ENCODE measurements at places on chromosomes 1 and 21.

DNA sequence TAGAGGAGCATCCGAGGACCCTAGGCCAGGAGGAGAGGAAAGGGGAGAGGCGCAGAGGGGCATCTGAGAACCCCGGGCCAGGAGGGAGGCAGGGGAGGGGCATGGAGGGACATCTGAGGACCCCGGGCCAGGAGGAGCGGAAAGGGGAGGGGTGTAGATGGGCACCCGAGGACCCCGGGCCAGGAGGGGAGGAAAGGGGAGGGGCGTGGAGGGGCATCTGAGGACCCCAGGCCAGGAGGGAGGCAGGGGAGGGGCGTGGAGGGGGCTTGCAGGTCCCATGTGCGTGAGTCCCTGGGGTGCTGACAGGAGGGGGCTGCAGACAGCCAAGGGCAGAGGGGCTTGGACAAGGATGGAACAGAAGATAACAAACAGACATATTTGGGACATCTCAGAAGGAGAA lies 190.0 kb upstream of the ARHGEF16 start:
- DNase-seq, result no peak

GRCh38 chr1:209513226-209513625 lies 70.3 kb upstream of the CAMK1G start:
- no peak for DNase-seq

GRCh38 chr1:66182551-66183178 lies 351.3 kb upstream of the SGIP1 start:
- no peak for DNase-seq

DNA sequence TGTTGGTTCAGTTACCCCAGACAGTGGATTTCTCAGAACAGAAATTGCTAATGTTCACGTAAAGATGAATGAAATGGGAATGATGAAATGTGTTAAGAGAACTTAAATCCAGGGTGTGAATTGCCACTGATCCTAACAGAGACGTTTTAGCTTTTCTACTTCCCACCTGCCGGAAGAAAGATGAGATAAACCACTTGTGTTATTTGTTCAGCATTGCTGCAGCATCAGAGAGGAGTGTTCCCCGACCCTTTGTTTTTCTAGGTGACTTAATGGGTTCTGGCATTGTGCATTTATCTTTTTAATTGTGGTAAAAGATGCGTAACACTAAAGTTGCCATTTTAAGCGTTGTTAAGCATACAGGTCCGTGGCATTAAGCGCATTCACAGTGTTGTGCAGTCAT lies 122.3 kb downstream of the GALNT2 start:
- DNase-seq, result no peak

- no peak for DNase-seq
These were observed 25.7 kb downstream of the AKNAD1 start for GRCh38 chr1:108831225-108831624.

- DNase-seq, result no peak
These were observed 80.8 kb downstream of the STUM start for GRCh38 chr1:226629210-226629895.

DNA sequence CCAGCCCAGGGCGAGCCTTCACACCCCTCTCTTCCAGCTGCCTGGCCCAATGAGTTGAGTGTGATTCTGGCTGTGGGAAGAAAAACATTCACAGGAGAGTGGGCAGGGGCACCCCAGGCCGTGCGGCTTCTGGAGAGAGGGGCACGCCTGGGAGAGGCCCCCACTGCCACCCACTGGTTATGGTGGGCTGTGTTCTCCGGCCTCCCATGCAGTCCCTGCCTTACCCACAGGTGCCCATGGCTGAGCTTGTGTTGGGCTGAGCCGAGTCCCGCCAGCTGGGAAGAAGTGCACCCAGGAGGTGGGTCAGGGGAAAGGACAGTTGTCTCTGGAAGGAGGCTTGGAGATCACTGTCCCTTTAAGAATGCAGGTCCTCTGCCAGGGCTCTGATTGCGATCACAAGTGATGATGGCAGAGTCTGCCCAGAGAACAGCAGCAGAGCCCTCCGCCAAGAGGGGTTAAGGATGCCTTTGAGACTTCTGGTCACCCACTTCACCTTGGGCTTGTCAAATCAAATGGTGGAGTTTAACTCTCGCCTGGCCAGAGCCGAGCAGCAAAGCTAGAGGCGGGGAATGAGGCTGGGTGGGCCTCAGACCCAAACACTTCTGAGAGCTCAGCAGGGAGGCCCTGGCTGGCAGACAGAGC lies 124.7 kb upstream of the ARHGEF16 start:
- no peak for DNase-seq

GRCh38 chr1:27413004-27413403 lies 20.6 kb downstream of the GPR3 start:
- no peak for DNase-seq

DNA sequence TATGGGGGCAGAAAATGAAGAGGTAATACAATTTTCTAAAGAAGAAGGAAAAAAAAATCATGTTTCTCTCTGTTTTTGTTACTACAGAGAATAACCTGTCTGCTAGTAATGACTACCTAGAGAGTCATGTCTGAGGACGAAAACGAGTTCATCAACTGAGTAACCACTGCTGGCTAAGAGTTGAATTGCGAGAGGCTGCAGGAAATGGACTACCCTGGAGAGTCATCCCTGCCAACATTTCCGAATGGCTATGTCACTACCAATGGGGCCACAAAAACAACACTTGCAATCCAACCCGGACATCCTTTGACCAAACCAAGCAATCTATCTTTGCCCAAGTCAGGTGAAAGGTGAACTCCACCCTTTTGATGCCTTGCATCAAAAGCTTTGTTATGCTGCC lies 120.6 kb downstream of the FCRL5 start:
- DNase-seq, result no peak

- no peak for DNase-seq
These were observed 97.7 kb upstream of the SLC25A33 start for GRCh38 chr1:9441451-9442133.

DNA sequence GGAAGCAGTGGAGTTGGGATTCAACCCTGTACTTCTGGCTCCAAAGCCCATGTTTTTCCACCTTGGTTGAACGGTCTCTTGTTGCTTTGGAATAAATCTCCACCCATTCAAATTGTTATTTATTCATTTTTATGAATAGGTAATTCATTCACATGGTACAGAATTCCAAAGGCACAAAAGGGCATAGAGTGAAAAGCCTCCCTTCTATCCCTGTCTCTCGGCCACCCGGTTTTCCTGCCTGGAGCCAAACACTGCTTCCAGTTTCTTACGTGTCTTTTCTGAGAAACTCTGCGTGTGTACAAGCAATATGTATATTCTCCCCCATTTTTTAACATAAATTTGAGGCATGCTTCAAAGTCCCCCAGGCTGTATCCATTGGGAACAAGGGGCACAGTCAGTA lies 3.9 kb downstream of the EXTL1 start:
- no peak for DNase-seq

GRCh38 chr1:155051777-155052398 lies 772 bp downstream of the ADAM15 start:
- no peak for DNase-seq

DNA sequence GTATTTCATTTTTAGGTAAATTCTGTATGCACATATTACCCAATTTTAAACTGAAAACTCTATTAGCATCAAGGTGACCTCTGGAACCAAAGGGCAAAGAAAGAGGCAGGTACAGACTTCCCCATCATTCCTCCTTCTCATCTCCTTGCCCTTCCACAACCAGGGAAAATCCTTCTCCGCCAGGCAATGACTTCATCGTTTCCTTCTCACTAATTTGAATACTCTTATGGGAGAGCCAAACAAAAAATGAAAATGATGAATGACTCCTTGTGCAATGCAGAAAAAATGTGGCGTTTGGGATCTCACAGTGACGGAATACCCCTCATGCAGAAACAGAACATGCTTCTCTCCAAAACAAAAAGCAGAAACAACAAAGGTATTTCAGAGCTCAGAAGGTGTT lies 83.7 kb downstream of the HLCS start:
- DNase-seq, result no peak

GRCh38 chr1:181413195-181413815 lies 70.0 kb upstream of the CACNA1E start:
- DNase-seq, result peak; percentile 85

- DNase-seq, result peak; percentile 96
These were observed 5.7 kb downstream of the KRTCAP2 start for GRCh38 chr1:155167166-155168104.

GRCh38 chr1:110765640-110766335 lies 91.0 kb upstream of the KCNA3 start:
- no peak for DNase-seq

- DNase-seq, result no peak
These were observed 27.6 kb downstream of the CLDN14 start for GRCh38 chr21:36452281-36452825.

DNA sequence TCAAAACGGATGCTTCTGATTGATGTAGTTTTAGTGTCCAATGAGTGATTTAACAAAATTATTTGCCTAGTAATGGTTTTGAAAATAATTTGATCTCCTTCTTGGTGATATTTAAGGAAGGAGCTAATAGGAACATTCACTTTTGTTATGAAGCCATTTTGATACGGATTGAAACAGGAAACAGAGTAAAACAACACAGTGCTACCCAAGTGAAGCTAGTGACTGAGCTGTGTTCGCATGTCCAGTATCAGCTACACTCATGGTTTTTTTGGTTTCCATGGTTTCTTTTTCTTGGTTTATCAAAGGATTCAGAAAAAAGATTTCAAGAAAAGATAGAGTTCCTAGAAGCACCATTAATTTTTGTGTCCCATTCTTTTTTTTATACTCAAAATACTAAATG lies 40.1 kb upstream of the PLEKHO1 start:
- DNase-seq, result no peak

DNA sequence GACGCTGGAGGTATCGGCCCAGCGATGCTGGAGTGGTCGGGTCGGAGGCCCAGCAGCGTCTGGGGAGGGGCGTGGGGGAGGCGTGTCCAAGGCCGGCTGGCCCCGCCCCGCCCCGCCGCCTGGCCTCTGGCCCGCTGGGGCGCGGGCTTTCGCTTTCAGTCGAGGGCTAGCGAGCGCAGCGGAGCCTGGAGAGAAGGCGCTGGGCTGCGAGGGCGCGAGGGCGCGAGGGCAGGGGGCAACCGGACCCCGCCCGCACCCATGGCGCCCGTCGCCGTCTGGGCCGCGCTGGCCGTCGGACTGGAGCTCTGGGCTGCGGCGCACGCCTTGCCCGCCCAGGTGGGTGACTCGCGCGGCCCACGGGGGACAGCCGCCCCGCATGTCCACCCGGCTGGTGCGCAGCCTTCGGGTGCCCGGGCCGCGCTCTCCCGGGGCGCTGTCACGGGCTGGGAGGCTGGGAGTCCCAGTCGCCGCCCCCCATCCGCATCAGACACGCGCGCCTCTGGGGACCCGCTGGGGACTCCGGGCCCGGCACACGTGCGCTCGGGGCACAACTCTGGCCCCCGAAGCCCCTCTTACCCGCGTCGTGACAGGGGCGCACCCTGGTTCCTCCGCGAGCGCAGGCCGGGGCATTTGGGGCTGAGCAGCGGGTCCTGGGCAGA lies at the start of gene TNFRSF1B:
TSS of gene TNFRSF1B (plus strand) at position 158 of the 659 bp plus-strand sequence. CDS start at position 259, 101 bp downstream.
- no peak for DNase-seq

DNA sequence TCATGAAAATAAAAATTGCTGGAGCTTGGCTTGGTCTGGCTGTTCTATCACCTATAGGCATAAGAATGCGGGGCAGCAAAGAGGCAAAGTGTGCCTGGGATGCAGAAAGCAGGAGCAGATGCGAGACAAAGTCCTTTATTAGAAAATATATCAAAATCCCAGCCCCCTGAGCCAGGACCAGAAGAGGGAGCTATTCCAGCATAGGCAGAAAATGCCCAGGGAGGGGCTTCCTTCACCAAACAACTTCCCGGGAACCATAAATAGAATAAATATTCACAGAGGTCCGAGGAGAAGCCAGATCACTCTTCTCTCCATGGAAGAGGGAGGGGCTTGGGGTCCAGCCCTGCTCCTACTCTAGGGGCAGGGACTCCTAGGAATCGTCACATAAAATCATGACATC lies 5.0 kb downstream of the PPOX start:
- DNase-seq, result no peak

GRCh38 chr1:26160527-26161414 lies 1.9 kb downstream of the FAM110D start:
- DNase-seq, result no peak

DNA sequence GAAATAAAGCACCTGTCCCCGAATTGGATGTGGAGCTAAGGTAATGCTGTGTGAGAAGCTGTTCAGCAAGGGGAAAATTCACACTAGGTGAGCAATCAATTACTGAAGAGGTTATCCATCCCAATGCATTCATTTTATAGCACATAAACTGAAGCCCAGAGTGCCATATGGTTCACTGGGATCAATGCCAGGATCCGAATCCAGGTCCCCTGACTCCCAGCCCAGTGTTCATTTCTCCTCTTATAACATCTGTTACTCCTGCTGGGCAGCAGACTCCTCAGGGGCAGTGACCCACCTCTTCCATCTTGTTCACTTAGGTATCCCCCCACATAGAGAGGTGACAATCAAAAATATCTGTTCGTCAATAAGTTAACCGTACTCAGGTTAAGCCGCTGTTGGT lies 13.2 kb upstream of the SEC16B start:
- no peak for DNase-seq

GRCh38 chr1:221188458-221188857 lies 309.2 kb downstream of the HLX start:
- no peak for DNase-seq

- no peak for DNase-seq
These were observed 45.5 kb upstream of the VANGL1 start for GRCh38 chr1:115596080-115596780.

DNA sequence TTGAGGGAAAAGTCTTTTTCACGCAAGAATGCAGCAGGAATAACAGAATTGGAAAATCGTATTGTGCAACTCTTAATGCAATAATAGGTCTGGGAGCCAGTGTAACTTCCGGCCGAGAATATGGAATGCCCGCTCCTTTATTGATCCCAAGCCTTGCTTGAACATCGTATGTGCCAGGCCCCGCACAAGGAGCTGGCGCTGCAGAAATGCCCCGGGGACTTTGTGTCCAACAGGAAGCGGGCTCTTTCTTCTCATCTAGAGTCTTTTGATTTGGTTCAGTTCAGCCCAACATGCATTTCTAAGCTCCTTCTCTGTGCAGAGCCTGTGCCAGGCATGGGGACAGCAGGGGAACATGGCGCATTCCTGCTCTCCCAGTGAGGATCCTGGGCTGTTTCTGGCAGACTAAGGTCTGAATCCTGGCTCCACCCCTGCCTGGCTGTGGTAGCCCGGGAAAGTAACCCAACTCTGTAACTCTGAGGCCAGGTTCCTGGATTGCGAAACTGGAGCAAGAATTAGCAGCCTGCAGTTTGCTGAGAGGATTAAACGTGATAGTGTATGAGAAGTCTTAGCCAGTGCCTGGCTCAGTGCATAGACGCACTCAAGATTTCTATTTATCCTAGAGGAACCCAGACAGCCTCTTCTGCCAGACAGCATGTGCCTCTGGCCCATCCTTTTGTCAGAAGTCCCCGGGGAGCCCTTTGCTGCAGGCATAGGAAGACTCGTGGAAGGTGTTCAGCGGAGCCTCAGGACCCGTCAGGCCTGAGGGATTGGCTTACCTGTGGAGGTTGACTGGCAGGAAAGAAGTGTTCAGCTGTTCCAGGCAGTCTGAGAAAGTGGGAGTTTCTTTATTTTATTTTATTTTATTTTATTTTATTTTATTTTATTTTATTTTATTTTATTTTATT lies 987 bp upstream of the CDCP2 start:
- DNase-seq, result no peak

Data from mesenteric fat pad (tissue), 1 donor.